ENCODE measurements at places on chromosomes 5 and 9.

- DNase-seq, result no peak
Observed at GRCh38 chr5:125326150-125326510, 579.7 kb upstream of the ZNF608 start.

DNA sequence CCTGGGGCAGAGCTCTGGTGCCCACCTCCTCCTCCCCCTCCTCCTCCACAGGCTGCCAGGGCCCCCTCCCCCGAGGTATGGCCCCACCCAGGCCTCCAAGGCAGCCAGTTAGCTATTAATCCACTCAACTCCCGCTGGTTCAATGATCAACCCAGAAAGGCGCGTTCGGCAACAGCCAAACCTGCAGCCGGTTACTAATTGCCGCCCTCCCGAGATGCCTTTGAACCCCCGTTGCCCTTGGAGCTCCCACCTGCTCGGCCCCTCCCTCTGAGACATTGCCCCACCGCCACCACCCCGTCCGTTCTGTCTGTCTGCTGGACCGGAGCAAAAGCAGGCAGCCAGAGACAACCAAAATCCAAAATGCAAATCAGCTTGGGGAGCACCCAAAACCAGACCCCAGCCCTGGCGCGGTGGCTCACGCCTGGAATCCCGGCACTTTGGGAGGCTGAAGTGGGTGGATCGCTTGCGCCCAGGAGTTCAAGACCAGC lies 25.8 kb downstream of the NOTCH1 start:
- DNase-seq, result no peak

- no peak for DNase-seq
Observed at GRCh38 chr5:55923177-55923771, 71.5 kb downstream of the IL6ST start.

DNA sequence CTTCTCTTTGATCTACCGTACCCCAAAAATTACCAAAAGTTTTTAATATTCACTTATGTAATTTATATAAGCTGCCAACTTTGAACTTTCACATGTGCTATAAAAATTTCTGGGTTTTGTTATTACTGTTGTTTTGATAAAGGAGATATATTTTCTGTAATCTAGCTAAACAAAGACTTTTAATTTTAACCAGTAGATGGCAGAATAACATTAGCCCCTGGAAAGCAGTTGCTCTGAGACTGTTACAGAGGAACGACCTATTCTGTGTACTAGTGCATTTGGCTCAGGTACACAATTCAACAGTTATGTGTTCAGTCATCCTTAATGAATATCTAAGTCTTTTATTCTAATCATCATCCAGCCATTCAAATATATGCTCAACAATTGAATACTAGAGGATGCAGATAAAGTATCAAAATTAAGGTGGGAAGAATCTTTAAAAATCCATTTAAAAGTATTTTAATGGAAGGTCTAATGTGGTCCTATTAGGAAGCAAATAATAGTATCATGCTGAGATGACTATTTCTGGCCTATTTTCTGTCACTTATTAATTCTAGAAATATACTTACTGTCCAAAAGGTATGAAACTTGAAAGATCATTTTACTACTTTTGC lies 8.6 kb downstream of the KLHL9 start:
- DNase-seq, result no peak

- no peak for DNase-seq
Observed at GRCh38 chr5:159161361-159162214, 47.8 kb downstream of the RNF145 start.

DNA sequence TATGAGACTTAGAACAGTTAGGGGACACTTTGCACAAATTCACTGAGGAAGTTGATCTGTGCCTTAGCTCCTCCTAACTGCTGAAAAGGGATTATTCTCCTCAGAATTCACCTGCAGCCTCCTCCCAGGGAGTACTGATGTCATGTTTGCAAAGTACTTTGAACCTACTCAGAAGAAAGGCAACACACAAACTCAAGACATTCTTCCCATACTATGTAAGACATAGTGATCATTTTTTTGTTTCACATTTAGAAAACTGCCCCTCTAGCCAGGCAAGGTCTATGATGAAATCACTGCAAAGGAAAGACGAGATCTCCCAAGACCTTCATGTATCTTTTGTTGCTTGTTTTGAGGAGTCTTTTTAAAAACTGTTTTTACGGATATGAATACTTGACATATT lies 10.6 kb upstream of the VLDLR start:
- no peak for DNase-seq

DNA sequence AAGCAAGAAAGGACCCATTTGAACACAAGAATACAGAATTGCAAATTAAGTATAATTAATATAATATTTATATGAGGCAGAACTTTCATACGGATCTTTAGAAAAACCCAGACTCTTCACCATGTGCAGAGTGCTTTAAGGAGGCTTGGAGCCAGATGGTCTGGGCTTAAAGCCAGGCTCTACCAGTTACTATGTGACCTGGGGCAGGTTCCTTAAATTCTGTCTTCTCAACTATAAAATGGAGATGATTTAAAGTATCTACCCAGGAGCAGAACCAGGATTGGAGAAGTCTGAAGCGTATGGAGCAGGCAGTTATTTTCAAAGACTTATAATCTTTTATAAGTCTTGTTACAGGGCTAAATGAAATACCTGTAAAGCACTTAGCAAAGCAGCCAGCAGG lies 202.1 kb downstream of the TSSK1B start:
- DNase-seq, result no peak

DNA sequence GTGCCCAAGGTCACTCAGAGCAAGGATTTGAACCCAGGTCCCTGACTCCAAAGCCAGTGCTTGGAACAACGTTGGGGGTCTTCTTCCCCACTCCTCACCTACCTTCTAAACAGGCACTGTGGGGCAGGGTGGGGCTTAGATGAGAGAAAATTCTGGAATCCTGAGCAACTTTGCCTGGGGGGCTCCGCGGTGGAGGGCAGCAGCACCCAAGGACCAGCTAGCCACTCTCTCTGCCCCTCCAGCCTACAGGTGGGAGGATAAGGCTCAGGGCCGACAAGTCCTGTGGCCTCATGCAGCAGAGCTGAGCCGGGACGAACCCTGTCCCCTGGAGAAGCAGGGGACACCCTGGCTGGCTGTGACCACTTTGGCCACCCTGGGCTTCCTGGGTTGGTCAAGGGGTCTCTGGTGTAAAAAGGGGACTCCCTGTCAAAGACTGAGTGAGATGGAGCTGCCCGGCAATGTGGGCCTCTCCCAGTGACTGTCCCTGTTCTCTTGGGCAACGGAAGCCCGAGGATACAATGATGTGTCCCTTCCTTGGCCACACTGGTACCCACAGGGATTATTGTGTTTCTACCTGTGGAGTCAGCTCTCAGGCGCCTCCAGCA lies 26.5 kb downstream of the CEL start:
- no peak for DNase-seq

DNA sequence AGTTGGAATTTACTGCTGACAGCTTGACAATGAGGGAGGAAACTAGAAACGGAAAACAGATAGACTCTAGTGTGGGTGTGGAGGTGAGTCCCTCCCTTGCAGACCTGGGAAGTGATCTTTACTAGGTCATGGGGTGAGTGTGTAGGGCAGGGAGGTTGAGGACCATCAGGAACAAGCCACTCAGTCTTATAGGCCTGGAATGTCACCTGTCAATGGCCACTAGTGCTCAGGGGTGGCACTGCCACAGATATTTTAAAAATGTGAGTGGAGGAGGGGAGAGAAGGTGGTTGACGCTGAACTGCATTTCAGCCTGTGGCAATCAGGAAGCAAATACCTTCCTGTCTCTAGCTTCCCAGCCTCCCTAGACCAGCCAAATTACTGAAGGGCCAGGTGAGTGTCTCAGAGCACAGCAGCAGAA lies 9.0 kb downstream of the OR2S2 start:
- DNase-seq, result no peak

- DNase-seq, result no peak
Observed at GRCh38 chr9:86304236-86304730, 21.9 kb upstream of the ISCA1 start.

DNA sequence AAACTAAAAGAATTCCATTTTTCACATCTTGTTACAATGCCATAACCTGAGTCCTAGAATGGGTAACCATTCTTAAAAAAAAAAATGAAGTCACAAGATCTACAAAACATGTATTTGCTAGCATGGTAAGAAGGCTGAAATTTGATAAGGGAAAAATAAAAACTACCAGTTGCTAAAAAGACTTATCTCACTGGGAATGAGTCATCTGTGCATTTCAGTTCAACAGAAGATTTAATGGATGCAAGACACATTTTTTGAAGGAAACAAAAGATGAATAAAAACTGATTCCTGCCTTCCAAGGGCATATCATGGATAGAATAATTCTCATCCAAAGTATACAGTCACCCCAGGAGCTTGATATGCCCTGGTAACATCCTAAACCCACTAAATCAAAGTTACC lies 47.2 kb downstream of the SGTB start:
- DNase-seq, result no peak

DNA sequence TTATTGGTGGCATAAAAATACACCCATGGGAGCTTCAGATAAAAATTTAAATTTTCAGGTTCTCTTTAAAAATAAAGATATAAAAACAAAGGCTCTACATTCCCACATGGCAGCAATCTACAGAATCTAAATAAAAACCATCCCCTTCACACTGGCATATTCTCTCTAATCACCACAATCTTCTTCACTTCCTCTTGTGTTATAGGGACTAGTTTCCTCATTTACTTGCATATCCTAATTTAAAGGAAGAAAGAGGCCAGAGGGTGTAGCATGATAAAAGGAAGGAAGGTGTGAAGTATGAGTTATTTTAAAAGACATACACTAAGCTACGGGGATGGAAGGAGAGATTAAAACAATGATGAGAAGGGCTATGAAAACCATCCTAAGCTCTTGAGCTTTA lies 390.5 kb downstream of the ZNF608 start:
- DNase-seq, result no peak

DNA sequence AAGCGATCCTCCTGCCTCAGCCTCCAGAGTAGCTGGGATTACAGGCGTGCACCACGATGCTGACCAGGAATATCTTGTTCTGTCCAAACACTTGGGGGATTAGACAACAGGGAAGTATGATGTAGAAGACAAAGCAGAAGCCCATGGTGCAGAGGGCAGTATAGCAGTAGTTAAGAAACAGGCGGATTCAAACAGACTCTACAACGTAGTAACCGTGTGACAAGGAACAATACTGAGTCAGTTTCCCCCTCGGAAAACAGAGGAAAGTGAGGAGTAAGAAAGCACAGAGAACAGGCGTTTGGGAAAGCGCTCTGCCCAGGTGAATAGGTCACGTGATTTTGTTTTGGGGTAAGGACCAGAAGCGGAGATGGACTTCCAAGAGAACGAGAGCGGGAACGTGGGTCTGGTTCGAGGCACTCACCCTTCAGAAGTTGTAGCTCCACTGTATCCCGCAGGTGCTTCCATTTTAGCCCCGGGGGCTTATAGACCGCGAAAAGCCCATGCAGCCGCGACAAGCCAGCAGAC lies 306 bp downstream of the TRUB2 start:
- DNase-seq, result no peak

- DNase-seq, result no peak
Observed at GRCh38 chr9:71271602-71272001, 150.2 kb upstream of the TRPM3 start.

DNA sequence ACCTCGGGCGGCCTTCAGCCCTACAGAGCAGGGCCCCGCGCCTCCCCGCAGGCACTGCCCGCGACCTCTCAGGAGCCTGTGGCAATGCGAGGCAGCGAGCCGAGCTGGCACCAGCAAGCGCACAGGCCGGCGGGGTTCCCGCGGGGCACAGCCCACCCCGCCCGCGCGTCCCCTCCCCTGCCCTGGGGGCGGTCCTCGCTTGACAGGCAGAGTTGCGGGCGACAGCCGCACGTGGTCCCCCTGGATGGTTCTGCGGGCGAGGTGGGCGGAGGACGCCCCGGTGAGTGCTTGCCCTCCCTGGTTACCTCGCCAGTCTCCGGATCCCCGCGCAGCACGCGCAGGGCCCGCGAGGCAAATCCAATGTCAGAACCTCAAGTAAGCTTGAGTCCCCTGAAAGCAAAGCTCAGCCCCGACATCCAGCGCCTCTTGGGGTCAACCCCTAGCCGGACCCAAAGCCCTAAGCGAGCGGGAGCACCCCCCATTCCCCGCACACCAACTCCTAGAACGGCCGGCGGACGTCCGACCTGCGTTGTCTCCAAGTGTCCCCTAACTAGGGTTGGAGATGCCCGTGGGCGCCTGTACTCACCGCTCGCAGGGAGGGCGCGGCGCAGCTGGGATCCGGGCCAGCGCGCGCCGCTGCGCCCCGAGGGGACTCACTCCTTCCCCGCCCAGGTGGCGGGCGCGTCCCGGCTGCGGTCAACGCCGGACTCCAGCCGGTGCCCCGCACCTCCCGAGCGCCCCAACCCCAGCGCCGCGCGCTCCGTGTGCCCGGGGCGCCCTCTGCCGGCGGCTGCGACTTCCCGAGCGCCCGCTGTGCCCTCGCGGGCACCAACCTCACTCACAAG lies at the start of gene DRD1:
TSS of gene DRD1 (minus strand) at position 123 of the 845 bp plus-strand sequence. CDS start 1,083 bp downstream, outside the sequence.
- no peak for DNase-seq

DNA sequence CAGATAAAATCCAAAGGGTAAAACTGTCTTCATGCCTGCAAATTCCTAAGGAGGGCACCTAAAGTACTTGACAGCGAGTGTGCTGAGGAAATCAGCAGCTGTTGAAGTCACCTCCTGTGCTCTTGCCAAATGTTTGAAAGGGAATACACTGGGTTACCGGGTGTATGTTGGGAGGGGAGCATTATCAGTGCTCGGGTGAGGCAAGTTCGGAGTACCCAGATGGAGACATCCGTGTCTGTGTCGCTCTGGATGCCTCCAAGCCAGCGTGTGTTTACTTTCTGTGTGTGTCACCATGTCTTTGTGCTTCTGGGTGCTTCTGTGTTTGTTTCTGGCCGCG lies 727 bp upstream of the ADRB2 start:
- DNase-seq, result no peak

DNA sequence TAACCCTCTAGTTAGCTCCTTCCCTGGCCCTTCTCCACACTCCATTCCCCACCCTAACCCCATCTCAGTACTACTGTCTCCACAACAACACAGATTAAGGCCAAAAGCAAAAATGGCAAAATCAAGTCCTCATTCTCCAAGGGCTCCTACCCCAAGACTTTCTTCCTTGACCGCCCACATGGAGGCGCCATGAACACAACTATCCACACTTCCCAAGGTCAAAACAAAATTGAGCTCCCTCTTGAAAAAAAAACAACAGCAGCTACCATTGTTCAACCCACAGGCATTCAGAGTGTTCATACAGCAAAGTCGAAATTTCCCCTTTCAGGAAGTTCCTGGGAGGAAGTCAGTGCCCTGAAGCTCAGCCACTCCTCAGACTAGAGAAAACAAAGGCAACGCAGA lies 54.4 kb downstream of the GNAQ start:
- peak; percentile 76 for DNase-seq

- no peak for DNase-seq
Observed at GRCh38 chr9:28718226-28718625, 1144.9 kb upstream of the C9orf72 start.

GRCh38 chr9:5178126-5178805 lies 7.2 kb downstream of the INSL6 start:
- DNase-seq, result no peak

GRCh38 chr9:22169727-22170503 lies 160.8 kb upstream of the CDKN2B start:
- no peak for DNase-seq

GRCh38 chr5:91269198-91269597 lies 113.9 kb downstream of the ARRDC3 start:
- DNase-seq, result no peak
